ENCODE measurements at places on chromosomes 5 and 9.

- DNase-seq, result no peak
These were observed 13.9 kb downstream of the TGFBI start for GRCh38 chr5:136042665-136043121.

- no peak for DNase-seq
These were observed 10.5 kb upstream of the ETF1 start for GRCh38 chr5:138553437-138554095.

GRCh38 chr5:179112469-179113142 lies 52.4 kb downstream of the ZNF354C start:
- no peak for DNase-seq

DNA sequence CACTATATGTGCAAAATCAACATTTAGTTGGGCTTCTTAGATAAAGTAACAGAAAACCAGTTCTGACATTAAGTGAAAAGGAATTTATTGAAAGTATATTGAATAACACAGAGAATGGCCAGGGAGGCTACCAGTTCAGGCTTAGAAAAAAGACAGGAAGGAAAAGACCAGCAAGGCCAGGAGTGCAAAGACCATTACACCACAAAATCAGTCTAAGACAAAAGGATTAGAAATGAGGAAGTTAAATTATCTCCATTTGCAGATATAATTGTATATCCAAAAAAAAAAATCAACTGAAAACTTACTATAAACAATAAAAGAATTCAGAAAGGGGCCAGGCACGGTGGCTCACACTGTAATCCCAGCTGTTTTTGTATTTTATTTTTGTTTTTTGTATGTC lies 4.8 kb upstream of the TEX10 start:
- no peak for DNase-seq

DNA sequence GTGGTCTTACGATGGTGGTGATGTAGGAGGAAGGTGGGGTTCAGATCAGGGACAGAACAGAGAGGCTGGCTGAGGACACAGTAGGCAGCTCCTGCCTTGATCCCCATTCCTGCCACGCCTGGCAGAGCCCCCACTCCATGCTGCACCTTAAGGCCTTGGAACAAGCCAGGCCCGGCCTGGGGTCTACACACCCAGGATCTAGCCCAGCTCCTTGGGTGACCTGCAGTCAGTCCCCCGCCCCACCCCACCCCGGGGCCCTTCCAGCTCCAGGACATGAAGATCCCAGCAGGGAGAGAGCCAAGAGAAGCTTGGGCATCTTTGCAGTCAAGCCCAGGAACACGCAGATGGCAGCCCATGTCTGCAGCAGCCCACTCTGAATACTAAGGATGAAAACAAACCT lies 34.7 kb downstream of the WHRN start:
- DNase-seq, result no peak

- DNase-seq, result peak; percentile 16
These were observed 140.5 kb upstream of the TUT7 start for GRCh38 chr9:86494644-86495111.

GRCh38 chr5:24080046-24080445 lies 564.7 kb downstream of the CDH10 start:
- no peak for DNase-seq

- no peak for DNase-seq
These were observed 277.4 kb downstream of the TLE1 start for GRCh38 chr9:81411961-81412360.

GRCh38 chr9:4306777-4307121 lies 6.9 kb upstream of the GLIS3 start:
- DNase-seq, result no peak

GRCh38 chr5:112434641-112435040 lies 15.6 kb upstream of the EPB41L4A start:
- no peak for DNase-seq

GRCh38 chr9:127566351-127567001 lies 45.6 kb upstream of the STXBP1 start:
- DNase-seq, result no peak

- DNase-seq, result no peak
These were observed 259.0 kb downstream of the GADD45G start for GRCh38 chr9:89863837-89864236.

GRCh38 chr5:181058321-181058720 lies 18.3 kb downstream of the BTNL9 start:
- no peak for DNase-seq

DNA sequence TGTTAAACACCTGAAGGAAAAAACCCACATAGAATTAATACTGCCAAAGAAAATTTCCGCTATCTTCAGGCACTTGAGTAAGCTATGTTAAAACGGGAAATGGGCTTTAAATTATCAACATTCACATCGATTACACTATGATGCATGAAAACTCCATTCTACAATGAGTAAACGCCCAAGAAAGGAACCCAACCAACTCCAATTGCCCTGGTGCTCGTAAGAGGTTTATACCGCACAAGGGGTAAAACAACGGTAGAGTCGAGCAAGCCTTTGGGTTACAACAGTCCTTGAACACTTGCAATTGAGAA lies 1.0 kb downstream of the AGTPBP1 start:
- DNase-seq, result peak; percentile 19

DNA sequence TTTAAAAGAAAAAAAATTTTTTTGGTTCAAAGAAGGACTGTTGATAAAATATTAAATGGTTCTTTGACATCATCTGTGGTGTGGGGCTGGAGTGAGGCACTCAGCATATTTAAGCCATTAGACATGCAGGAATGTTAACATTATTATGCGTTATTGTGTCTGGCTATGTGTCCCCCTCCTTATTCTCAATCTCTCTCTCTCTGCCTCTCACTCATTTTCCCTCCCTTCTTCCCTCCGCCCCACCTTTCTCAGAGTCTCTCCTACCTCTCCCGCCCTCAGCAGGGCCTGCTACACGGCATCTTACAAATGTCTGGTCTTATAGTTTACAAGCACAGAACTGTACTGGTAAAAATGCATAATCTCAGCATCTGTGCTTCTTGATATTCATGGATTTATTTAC lies 287.8 kb upstream of the TMEM161B start:
- no peak for DNase-seq

DNA sequence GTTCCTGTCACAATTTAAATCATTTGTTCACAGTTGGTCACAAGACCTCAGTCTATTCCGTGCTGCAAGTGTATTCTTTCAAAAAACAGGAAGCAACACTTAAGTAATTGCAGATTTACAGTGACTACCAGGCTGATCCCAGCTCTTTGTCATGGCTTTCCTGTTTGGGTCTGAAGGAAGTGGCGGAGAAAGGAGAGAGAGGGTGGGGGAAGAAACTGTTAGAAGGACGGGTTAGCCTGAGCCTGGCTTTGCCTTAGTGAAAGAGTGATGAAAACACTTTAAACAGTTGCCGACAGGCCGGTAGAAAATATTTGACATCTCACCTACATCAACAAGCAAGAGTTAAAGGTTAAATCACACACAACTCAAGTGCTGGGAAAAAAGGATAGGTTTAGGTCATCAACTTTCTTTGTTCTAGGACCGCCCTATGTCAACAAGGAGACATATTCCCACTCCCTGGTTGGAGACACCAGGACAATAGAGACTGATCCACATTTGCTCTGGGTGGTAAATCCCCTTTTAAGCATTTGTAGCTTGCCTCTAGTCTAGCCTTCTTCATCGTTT lies 102.2 kb upstream of the DAB2 start:
- DNase-seq, result no peak

GRCh38 chr9:6426117-6426516 lies 13.1 kb downstream of the UHRF2 start:
- DNase-seq, result no peak

GRCh38 chr5:14665949-14666348 lies 1.4 kb downstream of the OTULIN start:
- no peak for DNase-seq

GRCh38 chr5:109901628-109901981 lies 211.9 kb downstream of the MAN2A1 start:
- DNase-seq, result no peak

GRCh38 chr9:109454041-109454440 lies 44.1 kb downstream of the PTPN3 start:
- DNase-seq, result no peak

- DNase-seq, result no peak
These were observed 75.8 kb downstream of the MAP1B start for GRCh38 chr5:72183101-72183520.

- DNase-seq, result no peak
These were observed 28.8 kb downstream of the MLLT3 start for GRCh38 chr9:20593537-20593936.

DNA sequence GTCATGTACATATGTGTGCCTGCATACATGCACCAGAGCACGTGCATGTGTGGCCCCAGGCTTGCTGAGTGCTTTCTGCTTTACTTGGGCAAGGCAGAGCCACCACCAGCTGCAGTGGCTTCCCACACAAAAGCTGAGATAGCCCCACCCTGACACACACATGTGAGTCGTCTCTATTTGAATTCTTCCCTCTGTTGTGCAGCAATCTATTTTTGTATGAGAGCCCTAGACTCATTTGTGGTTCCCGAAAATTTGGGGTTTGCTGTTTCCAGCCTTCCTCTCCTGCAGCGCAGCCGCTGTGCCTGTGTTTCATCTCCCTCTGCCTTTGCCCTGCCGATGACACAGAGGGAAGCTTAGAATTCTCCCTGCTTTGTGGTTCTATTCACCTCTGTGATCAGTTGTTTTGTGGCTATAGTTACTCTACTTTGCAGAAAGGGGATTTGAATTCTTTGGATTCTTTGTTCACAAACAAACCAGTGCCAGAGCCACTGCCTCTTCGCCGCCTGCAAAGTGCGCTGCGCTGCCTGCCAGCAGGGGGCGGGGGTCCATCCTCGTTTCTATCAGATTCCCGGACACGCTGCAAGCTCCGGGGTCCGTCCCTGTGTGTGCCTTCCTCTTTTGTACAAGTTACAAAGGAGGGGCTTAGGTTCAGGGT lies 95.8 kb upstream of the DAP start:
- DNase-seq, result peak; percentile 79

- DNase-seq, result no peak
These were observed at the start of gene COL15A1 for GRCh38 chr9:98943682-98944056. Gene COL15A1 (plus strand): TSS chr9:98943907. CDS start chr9:98944062, 155 bp downstream.

GRCh38 chr5:154474396-154475334 lies 3.4 kb downstream of the HAND1 start:
- DNase-seq, result no peak

- DNase-seq, result no peak
These were observed 17.9 kb downstream of the FGF18 start for GRCh38 chr5:171437286-171437821.

- no peak for DNase-seq
These were observed 351.5 kb downstream of the MED10 start for GRCh38 chr5:6026766-6027406.

DNA sequence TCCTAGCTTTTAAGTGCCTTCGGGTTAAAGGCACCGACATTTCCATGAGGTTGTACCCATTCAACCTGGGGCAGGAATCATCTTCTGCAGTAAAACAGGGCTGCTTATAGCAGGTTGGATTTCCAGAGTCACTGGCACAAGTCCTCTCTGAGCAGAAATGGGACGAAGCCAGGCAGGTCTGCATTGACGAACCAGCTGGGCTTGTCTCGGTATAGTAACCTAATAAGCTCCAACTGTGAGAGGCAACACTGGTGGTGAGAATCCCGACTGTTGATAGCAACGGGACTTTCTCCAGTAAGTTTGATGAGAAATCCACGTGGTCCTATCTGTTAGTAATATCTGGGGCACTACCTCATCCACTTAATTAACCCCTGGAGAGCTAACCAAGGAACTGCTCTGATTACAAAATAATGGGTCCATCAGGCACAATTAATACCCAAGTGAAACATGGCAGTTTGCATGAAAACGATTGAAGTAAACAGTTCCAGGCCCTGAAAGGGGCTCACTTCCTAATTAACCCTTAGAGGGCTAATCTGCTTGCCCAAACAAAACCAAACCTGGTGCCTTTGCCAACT lies 491.0 kb upstream of the C9orf72 start:
- DNase-seq, result no peak

- no peak for DNase-seq
These were observed 102.2 kb upstream of the FST start for GRCh38 chr5:53378190-53378589.

- DNase-seq, result no peak
These were observed 20.5 kb upstream of the HEXB start for GRCh38 chr5:74664551-74664950.

DNA sequence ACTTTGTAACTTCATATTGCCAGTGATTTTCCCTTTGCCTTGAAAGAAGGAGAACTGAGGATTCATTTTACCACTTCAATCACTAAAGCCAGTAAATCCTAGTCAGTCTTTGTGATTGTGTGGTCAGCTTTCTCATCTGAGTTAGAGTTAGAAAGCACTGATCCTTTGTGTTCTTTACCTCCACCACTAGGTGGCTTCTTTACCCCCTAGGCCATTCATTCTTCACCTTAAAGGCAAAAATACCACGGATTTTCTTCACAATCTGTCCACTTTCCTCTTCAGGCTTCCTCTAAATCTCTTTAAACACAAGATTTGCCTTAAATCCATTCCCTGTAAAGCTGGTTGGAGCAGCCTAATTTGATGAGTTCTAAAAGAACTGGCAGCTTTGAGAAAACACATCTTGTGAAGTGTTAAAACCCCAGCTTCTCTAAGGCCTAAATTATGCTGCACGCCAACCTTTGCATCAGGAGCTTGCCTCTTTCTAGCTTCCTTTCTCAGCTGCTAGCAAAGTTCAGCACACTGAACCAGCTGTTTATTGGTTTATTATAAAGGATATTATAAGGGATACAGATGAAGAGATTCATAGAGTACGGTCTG lies 20.4 kb downstream of the BDP1 start:
- DNase-seq, result peak; percentile 51

GRCh38 chr9:133428617-133429101 lies 6.5 kb downstream of the ADAMTS13 start:
- no peak for DNase-seq

GRCh38 chr5:163189023-163189553 lies 248.3 kb upstream of the CCNG1 start:
- DNase-seq, result no peak

GRCh38 chr5:35651002-35651756 lies 33.5 kb downstream of the SPEF2 start:
- peak; percentile 4 for DNase-seq

GRCh38 chr5:14063138-14063537 lies 80.0 kb upstream of the TRIO start:
- no peak for DNase-seq

- DNase-seq, result no peak
These were observed 272.0 kb upstream of the ZNF462 start for GRCh38 chr9:106590759-106591505.

DNA sequence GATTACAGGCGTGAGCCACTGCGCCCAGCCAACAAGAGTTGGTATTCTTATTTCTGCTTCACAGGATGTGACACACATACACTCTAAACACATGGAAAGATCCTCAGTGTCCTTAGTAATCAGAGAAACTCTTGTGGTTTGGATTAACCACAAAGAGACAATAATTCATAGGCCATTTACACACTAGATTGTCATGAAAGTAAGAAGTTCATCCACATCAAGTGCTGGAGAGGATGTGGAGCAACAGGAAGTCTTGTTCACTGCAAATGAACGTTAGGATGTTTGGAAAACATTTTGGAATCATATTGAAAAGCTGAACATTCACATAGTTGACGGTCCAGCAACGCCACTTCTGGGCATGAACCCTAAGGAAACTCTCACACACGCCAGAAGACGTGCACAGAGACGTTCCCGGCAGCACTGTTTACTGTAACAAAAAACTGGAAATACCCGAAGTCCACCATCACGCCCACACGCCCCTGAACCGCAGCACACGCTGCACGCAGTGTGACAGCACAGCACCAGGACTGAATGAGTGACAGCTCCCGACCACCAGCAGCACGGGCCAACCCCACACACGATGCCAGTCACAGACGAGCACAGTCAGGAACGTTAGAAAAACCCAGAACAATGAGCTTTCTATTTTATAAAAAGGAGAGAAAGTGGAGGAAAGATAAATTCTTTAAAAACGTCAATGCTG lies 87.6 kb downstream of the COL23A1 start:
- no peak for DNase-seq

Measured in hepatic stellate cell (primary cell).